ENCODE measurements at places on chromosomes 13 and 19.

GRCh38 chr13:110363010-110363409, 55.9 kb downstream of the COL4A2 start:
- no peak for DNase-seq

DNA sequence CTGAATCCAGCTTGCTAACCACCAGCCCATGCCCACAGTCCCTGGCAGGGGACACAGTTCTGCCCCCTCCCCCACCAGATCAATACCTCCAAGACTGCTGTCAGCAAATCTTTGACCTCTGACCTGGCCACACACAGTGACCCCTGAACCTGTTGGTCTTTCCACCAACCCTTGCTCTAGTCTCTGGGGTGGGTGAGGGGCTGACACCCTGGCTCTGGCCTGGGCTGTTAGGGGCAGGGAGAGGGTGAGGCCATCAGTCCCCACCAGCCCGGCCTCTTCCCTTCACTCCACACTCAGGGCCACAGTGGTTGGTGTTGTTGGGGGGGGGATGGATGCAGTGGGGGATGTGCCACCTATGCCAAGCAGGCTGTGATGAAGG, 21.8 kb upstream of the SLC7A10 start:
- no peak for DNase-seq

- no peak for DNase-seq
Measured at GRCh38 chr13:105464249-105464648, 1071.2 kb downstream of the EFNB2 start.

- DNase-seq, result no peak
Measured at GRCh38 chr13:105719859-105720258, 815.6 kb downstream of the EFNB2 start.

DNA sequence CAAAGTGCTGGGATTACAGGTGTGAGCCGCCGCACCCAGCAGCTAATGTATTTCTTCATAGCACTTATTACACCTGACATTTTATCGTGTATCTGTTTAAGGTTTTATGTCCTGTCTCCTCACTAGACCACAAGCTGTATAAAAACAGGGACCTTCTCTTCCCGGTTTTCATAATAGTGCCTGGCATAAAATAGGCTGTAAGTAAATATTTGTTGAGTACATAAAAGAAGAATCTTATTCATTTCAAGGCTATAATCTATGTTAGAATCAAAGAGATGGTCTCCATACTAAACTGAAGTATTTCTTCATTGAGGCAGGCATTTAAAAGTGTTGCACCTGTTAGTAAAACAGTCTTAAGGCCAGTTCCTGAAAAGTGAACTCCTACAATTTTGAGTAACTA, 194.0 kb downstream of the SHISA2 start:
- no peak for DNase-seq

- DNase-seq, result no peak
Measured at GRCh38 chr13:67803118-67803517, 573.0 kb upstream of the PCDH9 start.

DNA sequence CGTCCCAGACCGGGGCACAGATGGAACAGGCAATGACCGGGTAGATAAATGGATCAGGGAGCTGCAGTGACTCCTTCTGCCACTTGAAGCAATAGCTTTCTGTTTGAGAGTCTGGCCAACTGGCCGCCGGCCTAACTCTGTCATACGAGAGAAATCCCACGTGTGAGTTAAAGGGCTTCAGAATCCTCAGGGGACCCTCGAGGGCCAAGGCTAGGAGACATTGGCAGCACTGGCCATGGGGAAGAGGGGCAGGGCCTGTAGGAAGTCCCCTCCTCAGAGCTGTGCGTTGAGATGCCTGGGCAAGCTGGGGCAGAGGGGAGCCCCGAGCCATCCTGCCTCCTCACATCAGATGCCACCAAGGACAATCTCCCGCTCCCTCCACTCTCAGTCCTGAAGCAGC, 51.6 kb downstream of the KLF2 start:
- DNase-seq, result no peak

DNA sequence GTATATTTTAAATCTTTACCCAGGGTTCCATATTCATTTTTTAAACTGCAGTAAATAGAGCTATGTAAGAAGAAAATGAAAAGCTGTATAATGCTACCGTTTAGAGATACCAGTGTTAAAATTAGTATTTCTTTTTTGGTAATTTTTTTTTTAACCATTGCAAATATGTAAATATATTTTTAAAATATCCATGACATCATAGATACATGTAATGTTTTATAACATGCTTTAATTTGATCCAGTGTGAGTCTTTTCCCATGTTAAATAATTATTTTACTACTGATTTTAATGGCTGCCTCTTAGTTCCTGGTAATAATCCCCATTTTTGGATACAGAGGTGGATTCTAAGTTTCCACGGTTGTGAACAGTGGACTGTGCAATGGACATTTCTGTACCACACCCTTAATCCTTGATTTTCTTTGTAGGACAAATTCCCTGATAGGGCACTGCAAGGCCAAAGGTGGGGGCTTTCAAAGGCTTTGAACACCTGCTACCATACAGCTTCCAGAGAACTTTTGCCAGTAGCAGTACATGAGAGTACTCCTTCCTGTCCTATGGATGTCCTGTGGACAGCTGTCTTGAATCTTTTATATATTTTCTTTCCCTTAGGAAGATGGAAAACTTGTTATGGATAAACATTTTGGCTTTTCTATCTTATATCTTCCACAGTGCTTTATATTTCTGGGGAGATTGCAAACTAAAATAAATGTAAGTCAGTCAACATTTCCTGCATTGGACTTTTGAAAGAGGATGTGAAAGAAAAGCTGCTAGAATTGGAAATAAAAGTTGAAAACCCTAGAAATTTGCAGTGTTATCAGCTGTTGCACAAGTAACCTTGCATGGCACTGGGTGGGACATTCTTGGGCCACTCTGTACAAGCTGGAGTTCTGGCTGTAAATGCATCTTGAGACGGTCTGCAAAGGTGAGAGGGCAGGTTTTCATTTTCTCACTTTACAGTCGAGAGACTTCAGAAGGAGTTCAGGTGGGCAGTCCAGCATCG, 46.8 kb downstream of the ARHGEF7 start:
- no peak for DNase-seq

- DNase-seq, result no peak
Measured at GRCh38 chr13:25490236-25490635, 118.5 kb downstream of the ATP8A2 start.

DNA sequence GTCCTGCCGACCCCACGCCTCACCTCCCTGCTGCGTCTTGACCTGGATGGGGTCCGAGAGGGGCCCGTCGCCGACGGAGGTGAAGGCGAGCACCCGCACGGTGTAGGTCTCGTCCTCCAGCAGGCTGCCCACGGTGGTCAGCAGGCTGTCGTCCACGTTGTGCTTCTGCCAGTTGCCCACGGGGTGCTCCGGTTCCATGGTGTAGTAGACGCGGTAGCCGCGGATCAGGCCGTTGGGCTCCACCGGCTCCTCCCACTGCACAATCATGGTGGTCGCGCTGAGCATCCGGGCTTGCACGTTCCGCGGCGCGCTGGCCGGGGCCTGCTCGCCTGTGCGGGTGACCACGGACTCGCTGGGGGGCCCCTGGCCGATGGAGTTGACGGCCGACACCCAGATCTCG, 96.7 kb downstream of the PTPRS start:
- no peak for DNase-seq

DNA sequence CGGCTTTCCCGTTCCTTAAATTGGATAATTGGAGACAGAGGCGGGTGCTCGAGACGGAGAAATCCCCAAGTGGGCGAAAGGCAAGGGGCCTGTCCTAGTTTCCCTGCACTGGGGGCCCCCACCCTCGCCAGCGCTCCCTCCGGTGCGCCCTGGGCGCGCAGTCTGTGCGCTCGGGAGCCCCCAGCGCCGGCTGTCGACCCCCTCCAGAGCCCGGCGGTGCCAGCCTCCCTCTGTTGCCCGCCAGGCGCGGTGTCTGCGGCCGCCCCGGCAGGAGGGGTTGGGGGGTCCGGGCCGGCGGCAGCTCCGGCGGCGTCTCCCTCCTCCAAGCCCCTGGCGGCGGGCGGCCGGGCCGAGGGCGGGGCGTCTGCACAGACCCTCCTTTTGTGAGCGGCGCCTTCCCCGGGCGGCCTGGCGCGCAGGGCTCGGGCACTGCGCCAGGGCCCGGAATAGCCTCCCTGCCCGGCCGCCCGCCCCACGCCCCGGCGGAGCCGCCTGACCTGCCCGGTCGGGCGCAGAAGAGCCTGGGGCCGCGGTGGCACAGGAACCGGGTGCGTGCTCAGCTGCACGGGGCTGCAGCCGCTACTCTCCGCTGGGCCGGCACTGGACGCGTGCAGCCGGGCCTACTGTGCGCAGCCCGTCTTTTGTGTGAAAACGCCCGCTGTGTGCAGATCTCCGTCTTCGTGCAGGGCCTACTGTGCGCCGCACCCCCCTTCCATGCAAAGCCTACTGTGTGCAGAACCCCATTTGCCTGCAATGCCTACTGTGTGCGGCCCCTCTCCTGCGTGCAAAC, 13.2 kb downstream of the GADD45B start:
- no peak for DNase-seq

DNA sequence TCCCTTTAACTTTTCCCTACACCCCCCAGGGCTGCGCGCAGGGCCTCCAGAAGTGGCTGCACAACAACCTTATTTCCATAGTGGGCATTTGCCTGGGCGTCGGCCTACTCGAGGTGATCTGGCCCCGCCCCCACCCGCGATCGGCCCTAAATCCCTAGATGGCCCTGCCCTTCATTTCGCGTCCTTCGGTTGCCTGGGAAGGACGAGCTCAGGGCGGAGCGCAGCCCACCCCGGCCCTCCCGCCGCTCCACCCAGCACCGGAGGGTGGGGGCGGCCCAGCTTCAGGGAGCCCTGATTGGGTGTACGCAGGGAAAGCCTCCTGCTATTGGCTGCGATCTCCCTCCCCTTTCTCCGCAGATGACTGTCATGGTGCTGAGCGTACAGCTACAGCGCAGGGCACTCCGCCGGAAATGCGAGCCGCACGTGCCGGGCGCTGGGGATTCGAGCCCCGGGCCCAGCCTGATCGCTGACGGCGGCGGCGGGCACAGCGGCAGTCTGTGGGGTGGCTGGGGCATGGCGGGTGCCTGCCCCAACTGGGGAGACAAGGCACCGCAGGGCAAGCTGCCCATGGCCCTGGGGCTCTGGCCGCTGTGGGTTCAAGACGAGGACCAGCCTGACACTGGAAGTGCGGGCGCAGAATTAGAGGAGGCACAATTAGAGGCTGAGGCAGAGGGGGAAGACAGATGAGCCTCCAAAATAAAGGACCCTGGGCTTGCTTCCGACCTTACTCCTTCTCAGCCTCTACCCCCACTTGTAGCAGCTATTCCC, 4.3 kb downstream of the CD37 start:
- no peak for DNase-seq

DNA sequence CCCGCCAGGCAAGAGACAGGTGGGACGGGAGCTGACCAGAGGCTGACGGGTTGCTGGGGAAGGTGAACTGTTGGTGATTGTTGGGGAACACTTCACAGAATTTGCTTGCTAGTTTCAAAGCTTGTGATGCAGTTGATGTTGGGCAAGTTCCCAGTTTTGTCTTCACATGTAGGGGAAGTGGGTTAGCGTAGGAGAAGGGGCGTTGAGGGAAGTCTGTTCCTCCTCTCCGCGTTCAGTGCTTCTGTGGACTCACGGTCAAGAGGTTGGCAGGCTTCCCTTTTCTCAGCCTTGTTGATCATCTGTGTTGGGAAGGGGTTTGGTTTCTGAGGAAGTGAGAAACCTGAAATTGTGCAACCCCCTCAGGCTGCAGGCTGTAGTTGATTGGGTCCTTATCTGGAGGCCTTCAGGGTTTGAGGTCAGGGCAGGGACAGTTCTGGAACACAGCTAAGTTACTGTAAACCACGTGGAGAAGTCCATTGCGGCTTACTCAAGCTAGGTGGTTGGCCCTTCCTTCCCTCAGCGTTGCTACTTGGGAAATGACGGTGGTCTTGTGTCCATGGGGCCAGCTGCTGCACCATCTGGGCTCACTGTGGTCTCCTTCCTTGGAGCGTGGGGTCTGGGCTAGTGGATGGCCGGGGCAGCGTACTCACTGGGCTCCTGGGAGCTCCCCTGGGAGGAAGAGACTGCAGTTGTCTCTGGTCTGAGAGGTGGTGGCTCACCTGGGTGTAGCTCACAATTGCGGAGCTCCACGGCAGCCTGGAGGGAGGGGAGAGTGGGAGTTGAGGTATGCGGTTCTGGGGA, 7.5 kb downstream of the RPS9 start:
- peak; percentile 53 for DNase-seq

DNA sequence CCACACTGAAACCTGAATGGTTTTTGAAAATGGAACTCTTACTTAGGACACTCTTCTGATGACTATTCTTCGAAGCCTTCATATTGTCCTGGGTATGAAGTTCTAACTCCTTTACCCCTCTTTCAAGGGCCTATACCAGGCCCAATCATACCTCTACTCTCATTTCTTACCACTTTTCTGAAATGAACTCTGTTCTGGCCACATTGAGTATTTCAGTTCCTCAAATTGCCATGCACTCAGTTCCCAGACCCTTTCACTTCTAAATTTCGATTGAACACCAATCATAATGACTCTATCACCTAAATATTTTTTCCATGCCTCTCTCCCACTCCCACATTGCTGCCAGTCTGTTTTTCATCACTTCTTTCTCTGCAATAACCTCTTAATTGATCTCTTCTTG, 53.7 kb downstream of the LACC1 start:
- DNase-seq, result no peak

DNA sequence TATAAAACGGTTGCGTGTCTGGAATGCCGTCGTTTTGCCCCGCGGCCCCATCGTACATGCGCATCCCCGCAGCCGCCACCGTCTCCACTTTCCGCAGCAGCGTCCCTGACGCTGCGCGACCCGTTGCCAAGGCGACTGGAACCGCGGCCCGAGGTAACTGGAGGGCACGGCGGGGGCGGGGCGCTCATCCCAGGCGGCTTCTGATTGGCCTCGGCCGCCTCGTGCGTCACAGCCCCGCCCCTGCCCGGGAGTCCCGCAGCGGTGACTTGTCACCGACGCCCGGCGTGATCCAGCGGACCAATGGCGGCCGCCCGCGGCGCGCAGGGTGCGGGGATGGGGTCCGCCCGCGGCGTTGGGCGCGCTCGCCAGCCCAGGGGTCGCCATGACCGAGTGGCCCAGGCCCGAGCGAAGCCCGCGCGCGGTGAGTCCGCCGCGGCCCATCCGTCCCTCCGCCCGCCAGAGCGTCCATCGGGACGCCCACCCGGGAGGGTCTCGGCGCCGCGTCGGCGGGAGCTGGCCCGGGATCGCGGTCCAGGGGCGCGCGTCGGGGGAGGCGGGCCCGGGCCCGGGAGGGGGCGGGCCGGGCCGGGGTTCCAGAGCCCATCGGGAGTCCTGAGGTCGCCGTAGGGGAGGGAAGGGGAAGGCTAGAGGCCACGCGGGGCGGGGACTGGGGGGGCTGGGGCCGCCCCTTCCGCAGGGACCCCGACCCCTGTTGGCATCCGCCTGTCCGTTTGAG, at the start of gene ZSCAN1:
TSS of gene ZSCAN1 (plus strand) at position 285 of the 736 bp plus-strand sequence. CDS start 3,812 bp downstream, outside the sequence.
- no peak for DNase-seq

Measured in astrocyte of the cerebellum (primary cell).